ENCODE measurements at places on chromosomes 2 and 18. TPM values are rescaled to one million over a fixed set of nuclear protein-coding genes. Genes with fewer than 3 reads are reported as not detected.

Gene RPE
- 48.8 TPM for total RNA-seq

- DNase-seq = no peak
These were observed 561.1 kb upstream of the SETBP1 start for GRCh38 chr18:44119607-44120006.

Gene MAP3K19
- total RNA-seq = not detected

Gene DSG1
- 22.2 TPM for total RNA-seq

DNA sequence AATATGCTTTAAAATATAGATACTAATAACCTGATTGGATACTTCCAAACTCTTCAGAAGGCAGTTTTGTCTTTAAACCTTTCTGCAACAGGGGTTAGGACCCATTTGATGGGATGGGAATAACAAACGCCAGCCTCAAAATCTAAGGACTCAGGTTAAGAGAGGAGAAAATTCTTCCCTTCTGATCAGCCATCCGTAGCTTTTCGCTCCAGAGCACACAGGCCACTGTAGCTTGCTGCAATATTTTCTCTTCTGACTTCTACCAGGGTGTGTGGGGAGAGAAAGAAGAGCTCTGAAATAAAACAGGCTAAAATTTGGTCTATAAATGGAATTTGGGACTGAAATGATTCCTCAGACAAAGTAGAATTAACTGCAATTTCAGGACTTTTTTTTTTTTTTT lies 95.1 kb downstream of the ALPK2 start:
- DNase-seq = no peak

DNA sequence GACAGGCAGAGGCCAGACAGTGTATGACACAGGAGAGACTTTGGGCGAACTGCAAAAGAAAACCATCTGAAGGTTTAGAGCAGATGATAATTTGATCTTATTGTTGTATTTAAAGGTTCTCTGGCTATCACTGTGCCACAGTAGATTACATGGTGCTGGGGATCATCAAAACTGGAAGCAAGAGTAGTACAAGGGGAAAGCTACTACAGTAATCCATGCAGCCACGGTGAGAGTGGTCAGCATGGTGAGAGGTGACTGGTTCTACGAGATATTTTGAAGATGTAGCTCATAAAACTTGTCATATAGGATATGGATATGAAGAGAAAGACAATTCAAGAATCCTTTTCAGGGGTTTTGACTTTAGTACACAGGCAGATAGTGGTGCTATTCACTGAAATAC lies 194.8 kb upstream of the GULP1 start:
- DNase-seq = no peak

DNA sequence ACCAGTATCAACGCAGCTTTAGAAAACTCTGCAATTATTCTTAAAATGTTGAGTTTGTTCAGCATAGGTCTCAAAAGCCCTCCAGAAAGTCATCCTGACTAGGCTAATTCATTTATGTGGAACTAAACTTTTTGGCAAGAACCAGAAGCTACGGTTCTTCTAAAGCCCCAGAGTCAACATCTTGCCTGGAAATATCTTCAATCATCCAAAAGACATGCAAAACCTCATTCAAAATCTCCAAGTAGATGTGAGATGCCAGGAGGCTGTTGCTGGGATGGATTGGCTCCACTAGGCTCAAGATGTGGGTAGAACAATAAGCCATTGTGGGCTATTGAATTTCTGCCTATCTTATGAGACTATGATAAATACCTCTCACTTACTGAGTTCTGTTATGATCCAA lies 2.1 kb upstream of the SCG2 start:
- no peak for DNase-seq

Gene SULT1C3
- total RNA-seq = 0.66 TPM

DNA sequence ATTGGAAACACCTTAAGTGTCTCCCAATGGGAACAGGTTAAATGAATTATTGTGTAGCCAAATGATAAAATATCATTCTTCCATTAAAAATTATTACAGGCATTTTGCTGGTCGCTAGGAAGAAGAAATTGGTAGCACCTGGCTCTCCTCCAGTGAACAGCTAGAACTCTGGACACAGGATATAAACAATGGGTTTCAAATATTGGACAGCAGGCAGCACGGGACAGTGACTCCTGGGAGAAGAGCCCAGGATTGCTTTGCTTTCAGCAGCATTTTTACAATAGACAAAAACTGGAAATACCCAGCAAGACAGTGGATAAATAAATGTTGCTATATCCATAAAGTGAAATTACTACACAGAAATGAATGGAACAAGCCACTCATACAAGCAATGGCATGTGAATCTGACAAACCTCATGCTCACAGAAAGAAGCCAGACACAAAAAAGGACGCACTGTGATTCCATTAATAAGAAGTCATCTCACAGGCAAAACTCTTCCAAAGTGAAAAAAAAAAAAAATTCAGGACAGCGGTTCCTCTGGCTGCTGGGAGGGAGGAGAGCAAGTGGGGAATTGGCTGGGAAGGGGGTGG lies 50.5 kb downstream of the LAMA1 start:
- no peak for DNase-seq

Gene TGFA
- 4.9 TPM for total RNA-seq

Gene SPEG
- total RNA-seq = 0.32 TPM

Gene PIEZO2
- total RNA-seq = 26.2 TPM

- no peak for DNase-seq
These were observed 23.7 kb downstream of the METTL4 start for GRCh38 chr18:2547477-2548087.

Gene AMER3
- not detected for total RNA-seq

Gene SPATS2L
- 64.5 TPM for total RNA-seq

DNA sequence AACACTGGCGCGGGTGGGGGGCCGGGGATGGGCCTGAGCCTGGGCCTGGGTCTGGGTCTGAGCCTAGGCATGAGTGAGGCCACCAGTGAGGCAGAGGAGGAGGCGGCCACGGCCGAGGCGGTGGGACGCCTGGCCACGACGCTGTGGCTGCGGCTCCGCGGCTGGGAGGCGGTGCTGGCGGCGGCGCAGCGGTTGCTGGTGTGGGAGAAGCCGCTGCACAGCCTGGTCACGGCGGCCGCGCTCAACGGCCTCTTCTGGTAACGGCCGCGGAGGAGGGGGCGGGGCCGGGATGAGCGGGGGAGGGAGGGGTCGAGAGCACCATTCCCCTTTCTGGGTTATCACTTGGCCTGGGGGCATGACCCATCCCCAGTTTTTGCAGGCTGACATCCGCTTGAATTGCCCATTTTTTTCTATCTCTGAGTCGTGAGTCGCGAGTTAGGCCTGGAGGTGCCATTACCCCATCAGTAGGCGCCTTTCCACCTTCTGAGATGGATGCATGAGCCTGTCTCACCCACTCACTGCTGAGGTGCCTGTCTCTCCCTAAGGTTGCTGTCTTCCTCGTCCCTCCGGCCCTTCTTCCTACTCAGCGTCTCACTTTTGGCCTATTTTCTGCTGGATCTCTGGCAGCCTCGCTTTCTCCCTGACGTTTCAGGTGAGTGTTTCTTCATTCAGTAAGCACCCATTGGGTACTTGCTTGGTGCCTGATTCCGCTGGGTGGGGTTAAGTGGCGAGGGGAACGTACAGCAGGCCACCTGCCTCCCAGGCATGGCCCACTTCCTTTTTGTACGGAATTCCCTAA lies 501 bp downstream of the RETREG2 start:
- DNase-seq = peak; percentile 62

Gene SLC11A1
- 17.9 TPM for total RNA-seq

DNA sequence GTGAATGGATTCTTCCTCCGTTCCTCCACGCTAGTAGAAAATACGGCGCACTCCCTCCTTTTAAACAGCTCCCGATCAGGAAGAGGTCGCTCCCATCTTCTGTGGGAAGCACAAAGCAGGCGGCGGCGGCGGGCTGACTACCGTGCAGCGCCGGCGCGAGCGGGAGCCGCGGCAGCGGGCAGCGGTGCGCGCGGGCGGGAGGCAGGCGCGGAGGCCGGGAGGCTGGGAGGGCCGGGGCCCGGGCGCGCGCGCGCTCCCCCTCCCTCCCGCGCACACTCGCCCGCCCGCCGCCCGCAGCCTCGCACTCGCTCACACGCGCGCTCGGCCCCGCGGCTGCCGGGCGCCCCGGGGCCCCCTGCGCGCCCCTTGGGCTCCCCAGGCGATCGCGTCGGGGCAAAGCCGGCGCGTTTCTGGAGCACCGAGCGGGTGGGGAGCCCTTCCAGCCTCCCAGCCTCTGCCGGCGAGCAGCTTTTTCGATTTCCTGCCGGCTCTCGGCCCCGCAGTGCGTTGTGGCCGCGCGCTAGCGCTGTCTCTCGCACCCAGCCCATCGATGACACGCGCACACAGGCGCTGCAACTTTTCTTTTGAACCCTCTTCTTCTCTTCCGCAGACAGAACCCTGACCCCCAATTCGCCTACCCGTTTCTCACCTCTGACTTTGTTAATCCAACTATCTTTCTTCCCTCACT lies at the start of gene SLC8A1:
SLC8A1 (minus strand) TSS at position 173 of the 688 bp plus-strand sequence.
- DNase-seq = no peak

DNA sequence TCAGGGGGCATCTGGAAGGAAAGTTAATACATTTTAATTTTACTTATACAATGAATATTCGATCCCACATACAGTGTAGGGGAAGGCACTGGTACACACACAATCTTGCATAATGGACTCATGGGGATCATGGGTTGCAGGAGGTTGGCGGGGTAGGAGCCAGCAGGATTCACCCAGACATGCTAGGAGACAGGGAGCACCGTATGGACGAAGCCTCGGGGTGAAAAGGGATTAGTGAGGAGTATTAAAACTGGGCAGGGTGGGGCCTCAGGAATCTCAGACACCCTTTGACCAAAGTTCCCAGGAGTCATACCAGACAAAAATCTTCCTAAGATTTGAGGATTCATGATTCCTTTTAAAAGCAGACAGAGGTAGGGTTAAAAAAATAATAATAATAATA lies 140.8 kb downstream of the BCL11A start:
- no peak for DNase-seq

Gene TXNDC2
- not detected for total RNA-seq

- no peak for DNase-seq
These were observed 20.8 kb downstream of the SP140L start for GRCh38 chr2:230347659-230348305.

Gene ASAP2
- total RNA-seq = 21.0 TPM

- no peak for DNase-seq
These were observed 126.6 kb downstream of the ARHGEF4 start for GRCh38 chr2:130963196-130963848.

GRCh38 chr2:162731917-162732804 lies 106.4 kb downstream of the KCNH7 start:
- DNase-seq = no peak

GRCh38 chr2:202429164-202429980 lies 53.2 kb downstream of the BMPR2 start:
- DNase-seq = no peak

- no peak for DNase-seq
These were observed 67.7 kb downstream of the REL start for GRCh38 chr2:60948926-60949579.

Gene C2orf78
- total RNA-seq = not detected

GRCh38 chr2:43226955-43227829 lies 786 bp upstream of the ZFP36L2 start:
- peak; percentile 95 for DNase-seq

DNA sequence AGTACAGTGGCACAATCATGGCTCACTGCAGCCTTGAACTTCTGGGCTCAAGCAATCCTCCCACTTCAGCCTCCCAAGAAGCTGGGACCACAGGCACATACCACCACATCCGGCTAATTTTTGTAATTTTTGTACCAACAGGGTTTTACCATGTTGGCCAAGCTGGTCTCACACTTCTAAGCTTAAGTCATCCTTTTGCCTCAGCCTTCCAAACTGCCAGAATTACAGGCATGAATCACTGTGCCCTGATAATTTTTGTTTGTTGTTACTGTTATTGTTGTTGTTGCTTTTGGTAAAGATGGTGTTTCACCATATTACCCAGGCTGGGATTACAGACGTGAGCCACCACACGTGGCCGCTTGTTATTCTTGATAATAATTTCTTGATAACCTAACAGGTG lies 10.5 kb upstream of the COBLL1 start:
- DNase-seq = no peak

DNA sequence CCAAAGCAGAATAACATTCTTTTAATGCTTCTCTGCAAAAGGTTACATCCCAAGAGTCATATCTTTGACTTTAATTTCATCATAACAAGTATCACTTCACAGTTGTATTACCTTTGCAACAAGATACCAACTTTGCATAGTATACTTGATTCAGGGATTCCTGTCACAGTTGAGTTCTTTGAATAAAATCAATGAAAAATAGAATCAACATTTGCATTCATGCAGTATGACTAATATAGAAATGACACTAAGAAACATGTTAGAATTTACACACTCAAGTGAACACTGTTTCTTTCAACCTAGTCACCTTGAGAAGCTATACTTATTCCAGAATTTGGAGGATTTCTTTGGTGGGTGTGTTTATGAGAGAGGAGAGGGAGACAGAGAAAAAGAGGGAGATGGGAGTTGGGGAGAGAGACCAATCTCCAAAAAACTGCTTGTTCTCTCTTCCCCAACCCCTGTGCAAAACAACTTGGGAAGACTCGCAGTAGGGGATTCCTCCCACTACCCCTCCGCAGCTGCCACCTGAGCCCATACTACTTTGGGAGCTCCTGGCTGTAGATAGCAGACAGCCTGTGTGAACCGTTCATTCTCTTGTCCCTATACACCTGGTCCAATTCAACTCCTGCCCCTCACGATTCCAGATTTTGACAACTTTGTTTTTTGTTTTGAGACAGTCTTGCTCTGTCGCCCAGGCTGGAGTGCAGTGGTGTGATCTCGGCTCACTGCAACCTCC lies 57.7 kb downstream of the PELI1 start:
- no peak for DNase-seq

Gene PLGLB2
- total RNA-seq = 2.7 TPM

DNA sequence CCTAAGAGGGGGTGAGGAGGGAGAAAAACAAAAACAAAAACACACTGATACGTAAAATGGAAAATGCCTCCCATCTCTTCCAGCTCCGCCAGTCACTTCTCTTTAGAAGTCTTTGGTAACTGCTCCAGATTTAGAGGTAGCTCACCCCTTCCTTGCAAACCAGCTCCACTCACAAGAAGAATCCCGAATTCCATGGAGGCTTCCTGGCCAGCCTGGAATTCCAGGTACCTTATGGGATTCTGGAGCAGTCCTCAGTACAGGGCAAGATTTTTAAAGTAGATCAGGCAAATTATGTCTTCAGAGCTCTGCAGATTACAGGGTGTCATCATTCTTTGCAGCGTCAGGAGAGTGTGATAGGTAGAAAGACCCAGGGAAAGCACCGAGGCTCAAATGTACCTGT lies 4.8 kb downstream of the STON1 start:
- no peak for DNase-seq

DNA sequence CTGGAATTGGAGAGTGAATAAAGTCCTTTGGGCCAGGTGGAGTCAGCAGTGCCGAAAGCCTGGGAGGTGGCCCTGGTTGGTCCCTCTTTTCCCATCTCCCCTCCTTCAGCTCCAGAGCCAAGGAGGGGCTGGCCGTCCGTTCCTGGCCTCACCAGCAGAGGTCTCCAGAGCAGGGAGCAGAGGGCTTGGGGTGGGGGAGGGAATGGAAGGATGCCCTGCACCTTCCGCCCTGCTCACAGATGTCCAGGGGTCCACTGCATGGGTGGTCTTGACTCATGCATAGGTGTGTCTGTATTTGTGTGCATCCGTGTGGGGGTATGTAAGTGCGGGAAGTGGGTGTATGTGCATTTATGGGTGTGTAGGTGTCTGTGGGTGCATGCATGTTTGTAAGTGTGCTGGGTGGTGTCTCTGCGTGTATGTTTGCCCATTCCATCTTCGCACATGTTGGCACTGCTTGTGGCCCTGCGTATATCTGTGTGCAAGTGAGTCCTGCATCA lies 201.8 kb downstream of the ZFP36L2 start:
- DNase-seq = no peak

Measured in breast epithelium (tissue), 4 donors.